ENCODE measurements at places on chromosomes 3 and 15.

GRCh38 chr3:25044762-25045710 lies 383.0 kb upstream of the RARB start:
- no peak for DNase-seq

GRCh38 chr3:50189274-50189673 lies 2.1 kb upstream of the GNAT1 start:
- DNase-seq = no peak

- no peak for DNase-seq
These were observed 5.5 kb upstream of the TEX55 start for GRCh38 chr3:119140466-119140865.

DNA sequence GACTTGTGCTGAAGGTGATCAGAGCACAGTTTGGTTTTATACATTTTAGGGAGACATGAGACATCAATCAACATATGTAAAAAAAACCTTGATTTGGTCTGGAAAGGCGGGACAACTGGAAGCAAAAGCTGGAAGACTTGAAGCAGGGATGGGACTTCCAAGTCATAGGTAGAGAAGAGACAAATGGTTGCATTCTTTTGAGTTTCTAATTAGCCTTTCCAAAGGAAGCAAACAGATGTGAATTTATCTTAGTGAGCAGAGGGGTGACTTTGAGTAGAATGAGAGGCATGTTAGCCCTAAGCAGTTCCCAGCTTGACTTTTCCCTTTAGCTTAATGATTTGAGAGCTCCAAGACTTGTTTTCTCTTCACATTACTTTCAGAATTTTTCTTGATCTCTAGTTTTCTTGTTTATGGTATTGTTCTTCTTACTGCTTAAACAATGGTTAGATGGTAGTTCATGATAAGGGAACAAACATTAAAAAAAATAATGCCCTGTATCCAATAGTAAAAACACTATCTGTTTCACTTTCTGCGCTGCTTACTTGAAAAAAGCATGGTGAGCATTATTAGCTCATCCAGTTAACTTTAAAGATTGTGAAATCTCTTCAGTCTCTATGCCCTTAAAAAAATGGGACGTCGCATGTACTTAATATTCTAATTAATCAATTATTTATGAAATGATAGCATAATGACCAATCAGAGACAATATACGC lies 48.5 kb upstream of the BCHE start:
- DNase-seq = no peak

- DNase-seq = no peak
These were observed 708.5 kb downstream of the SQOR start for GRCh38 chr15:46343196-46343935.

- DNase-seq = no peak
These were observed 20.3 kb downstream of the PLXNB1 start for GRCh38 chr3:48409291-48410201.

- no peak for DNase-seq
These were observed 173.5 kb downstream of the TNIK start for GRCh38 chr3:171286580-171287249.

Measured in H1 (cell line).